ENCODE measurements at places on chromosomes 3 and 15.

GRCh38 chr3:61066800-61067199 is 184.5 kb downstream of the FHIT start:
- no peak for DNase-seq

- DNase-seq = no peak
Observed at GRCh38 chr3:104066658-104067057, 1300.1 kb upstream of the ALCAM start.

GRCh38 chr3:160176923-160177322 is 48.3 kb upstream of the C3orf80 start:
- no peak for DNase-seq

- DNase-seq = no peak
Observed at GRCh38 chr15:94026458-94027304, 204.7 kb upstream of the MCTP2 start.

DNA sequence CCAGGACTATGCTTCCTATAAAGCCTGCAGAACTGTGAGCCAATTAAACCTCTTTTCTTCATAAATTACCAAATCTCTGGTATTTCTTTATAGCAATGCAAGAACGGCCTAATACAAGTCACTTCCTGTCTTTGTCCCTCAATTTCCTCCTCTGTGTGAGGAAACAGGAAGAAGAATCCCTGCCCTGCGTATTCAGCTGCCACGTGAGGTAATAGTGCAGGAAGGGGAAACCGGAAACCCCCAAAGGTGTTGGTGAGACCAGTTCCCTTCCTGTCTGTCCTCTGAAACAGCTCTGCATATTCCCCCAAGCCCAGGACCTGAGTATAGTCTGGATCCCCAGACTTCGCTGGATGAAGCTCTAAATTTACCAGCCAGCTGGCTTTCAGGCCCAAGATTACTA is 18.1 kb upstream of the PTPN23 start:
- no peak for DNase-seq

All from aorta (tissue), 5 donors.